ENCODE measurements at places on chromosomes 11 and 22. TPM values are rescaled to one million over a fixed set of nuclear protein-coding genes. Genes with fewer than 3 reads are reported as not detected.

DNA sequence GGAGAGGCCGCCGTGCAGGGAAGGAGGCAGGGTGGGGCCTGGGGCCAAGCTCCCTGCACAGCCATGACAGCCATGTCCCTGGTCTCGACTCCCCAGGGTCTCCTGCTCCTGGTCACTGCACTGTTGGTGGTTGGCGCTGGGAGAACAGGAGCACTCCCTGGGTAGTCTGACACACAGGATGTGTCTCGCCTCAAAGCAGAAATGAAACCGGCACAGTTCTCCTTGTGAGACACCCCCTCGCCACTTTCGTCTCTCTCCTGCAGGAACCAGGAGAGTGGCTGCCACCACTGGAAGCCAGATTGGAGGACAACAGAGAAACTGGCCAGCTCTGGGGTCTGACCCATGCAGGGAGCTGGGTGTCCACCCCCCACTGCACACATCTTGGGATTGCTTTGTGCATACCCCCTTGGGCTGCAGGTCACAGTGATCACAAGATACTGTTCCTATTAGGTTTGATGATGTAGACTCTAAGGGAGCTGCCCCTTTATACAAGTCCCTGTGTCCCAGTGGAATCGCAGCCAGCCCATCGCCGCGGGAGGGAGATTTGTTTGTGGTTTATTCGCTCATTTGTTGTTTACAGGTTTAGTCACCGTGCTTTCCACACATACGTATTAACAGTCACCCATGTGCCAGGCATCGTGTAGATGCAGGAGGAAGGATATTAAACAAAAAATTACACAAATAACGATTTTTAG lies 27.0 kb upstream of the YWHAH start:
- H3K27me3 ChIP-seq = no peaks in the 10 kb centered on the region
- no peak overlapping the region for H3K27ac ChIP-seq
- H3K4me1 ChIP-seq = no peaks in the 10 kb centered on the region
- H3K4me3 ChIP-seq = no peak overlapping the region
- H3K36me3 ChIP-seq = no peaks in the 10 kb centered on the region

- H3K4me3 ChIP-seq = no peak overlapping the region
- no peak overlapping the region for H3K27ac ChIP-seq
- H3K4me1 ChIP-seq = peaks cover 11% of the 10 kb centered on the region
- no peaks in the 10 kb centered on the region for H3K36me3 ChIP-seq
- DNase-seq = no peak
These were observed 227.2 kb upstream of the BLID start for GRCh38 chr11:122343210-122343609.

GRCh38 chr11:12694183-12694531 lies 19.9 kb downstream of the TEAD1 start:
- peak overlapping the region; percentile 96 for H3K27ac ChIP-seq
- DNase-seq = no peak
- peaks cover 43% of the 10 kb centered on the region for H3K4me1 ChIP-seq

GRCh38 chr11:70400643-70401042 lies 2.3 kb downstream of the CTTN start:
- no peak for DNase-seq
- H3K27me3 ChIP-seq = no peaks in the 10 kb centered on the region
- H3K36me3 ChIP-seq = peaks cover 2% of the 10 kb centered on the region
- H3K27ac ChIP-seq = peak overlapping the region; percentile 95

DNA sequence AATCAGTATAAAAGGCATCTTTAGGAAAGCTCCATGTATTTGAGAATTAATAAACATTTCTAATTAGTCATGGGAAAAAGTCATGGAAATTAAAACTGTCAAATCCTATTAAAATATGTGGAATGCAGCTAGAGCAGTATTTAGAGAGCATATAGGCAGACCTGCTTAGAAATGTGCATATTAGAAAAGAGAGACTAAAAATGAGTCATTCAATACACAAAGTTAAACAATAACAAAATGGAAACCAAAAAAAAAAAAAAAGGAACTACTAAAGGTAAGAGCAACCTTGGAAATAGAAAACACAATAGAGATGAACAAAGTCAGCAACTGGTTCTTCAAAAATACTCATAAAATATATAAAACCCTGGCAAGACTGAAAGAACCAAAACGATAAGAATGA lies 59.7 kb upstream of the RASSF10 start:
- H3K27me3 ChIP-seq = no peaks in the 10 kb centered on the region
- DNase-seq = no peak
- H3K27ac ChIP-seq = no peak overlapping the region
- H3K36me3 ChIP-seq = no peaks in the 10 kb centered on the region
- no peak overlapping the region for H3K4me3 ChIP-seq

DNA sequence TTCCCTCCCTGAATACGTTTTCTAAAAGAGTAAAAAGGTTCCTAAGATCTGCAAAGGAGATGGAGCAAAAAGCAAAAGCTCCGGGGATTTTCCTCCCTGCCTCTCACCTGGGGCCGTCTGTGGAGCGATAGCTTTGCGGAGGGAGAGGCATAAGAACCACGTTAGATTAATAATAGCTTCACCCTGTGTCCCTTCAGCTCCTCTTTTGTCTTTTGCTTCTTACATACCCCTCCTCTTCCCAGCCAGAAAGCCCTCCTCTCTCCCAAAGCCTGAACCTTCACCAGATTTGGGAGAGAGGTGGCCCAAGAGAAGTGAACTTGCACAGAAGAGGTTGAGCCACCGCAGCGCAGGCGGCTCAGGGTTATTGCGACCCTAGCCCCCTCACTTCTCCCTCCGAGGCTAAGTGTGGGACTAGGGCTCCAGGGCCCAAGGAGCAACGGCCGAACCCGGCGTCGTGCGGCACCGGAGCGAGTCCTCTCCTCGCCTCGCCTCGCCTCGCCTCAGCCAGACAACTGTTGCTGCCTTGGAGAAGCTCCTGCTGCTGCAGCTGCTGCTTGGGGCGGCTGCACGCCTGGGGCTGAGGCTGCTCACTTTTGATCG lies 97.6 kb upstream of the HSD17B12 start:
- no peak for DNase-seq
- no peaks in the 10 kb centered on the region for H3K36me3 ChIP-seq
- H3K27ac ChIP-seq = no peak overlapping the region
- H3K4me1 ChIP-seq = no peaks in the 10 kb centered on the region
- H3K27me3 ChIP-seq = peaks cover 57% of the 10 kb centered on the region

GRCh38 chr11:64752175-64752970 lies 7.4 kb downstream of the PYGM start:
- H3K4me1 ChIP-seq = no peaks in the 10 kb centered on the region
- no peaks in the 10 kb centered on the region for H3K36me3 ChIP-seq
- no peaks in the 10 kb centered on the region for H3K27me3 ChIP-seq
- no peak overlapping the region for H3K27ac ChIP-seq
- no peak for DNase-seq

DNA sequence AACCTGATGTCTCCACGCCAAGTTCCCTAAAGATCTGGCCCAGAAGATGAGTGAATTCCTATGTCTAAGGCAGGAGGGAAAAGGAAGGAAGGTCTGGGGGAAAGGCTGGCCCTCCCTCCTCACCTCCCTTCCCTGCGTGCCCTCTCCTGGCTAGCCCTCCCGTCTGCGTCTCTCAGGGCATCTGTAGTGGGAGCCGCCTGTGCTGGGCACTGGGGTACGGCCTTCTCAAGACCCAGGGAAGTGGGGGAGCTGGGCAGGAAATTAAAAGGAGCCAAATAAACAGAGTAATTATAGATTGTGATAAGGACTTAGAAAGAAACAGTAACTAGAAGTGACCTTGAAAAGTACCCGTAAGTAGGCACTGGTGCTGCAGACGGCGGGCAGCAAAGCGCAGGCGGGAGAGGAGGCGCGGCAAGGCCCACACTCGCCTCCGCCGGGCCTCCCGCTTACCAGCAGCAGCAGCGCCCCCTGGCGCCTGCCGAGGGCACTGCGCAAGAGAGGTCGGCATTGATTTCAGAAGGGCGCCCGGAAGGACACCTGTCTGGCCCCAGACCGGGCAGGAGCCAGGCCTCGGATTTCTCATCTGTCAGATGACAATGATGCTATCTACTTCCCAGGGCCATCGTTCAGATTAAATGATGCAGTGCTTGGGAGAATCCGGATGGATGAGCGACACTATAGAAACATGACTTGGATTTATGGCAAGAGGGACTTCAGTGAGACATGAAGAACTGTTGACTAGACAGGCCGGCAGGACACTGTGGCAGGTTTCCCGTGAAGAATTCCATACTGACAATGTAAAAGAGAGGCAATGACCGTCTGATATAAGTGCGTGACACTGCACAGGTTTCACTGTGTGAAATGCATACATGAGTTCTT lies 7.3 kb downstream of the KCNJ1 start:
- H3K27me3 ChIP-seq = peaks cover 8% of the 10 kb centered on the region
- H3K4me3 ChIP-seq = no peak overlapping the region

DNA sequence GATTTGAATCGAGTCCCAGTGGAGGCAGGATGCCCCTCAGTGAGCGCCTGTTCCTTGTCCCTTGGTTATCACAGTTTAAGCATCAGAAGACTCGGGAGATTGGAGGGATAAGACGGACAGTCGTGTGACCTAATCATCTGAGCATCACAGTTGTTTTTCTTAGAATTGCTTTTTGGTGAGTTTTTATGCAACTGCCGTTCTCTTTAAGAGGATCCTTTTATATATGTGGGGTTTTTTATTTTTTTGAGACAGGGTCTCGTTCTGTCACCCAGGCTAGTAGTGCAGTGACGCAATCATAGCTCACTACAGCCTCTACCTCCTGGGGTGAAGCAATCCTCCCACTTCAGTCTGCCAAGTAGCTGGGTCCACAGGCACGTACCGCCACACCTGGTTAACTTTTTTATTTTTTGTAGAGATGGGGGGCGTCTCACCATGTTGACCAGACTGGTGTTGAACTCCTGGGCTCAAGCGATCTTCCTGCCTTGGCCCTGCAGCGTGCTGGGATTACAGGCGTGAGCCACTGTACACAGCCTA lies 16.5 kb downstream of the NUP50 start:
- H3K4me3 ChIP-seq = no peak overlapping the region
- DNase-seq = no peak
- no peaks in the 10 kb centered on the region for H3K27me3 ChIP-seq
- H3K4me1 ChIP-seq = no peaks in the 10 kb centered on the region
- peaks cover 16% of the 10 kb centered on the region for H3K36me3 ChIP-seq
- no peak overlapping the region for H3K27ac ChIP-seq

DNA sequence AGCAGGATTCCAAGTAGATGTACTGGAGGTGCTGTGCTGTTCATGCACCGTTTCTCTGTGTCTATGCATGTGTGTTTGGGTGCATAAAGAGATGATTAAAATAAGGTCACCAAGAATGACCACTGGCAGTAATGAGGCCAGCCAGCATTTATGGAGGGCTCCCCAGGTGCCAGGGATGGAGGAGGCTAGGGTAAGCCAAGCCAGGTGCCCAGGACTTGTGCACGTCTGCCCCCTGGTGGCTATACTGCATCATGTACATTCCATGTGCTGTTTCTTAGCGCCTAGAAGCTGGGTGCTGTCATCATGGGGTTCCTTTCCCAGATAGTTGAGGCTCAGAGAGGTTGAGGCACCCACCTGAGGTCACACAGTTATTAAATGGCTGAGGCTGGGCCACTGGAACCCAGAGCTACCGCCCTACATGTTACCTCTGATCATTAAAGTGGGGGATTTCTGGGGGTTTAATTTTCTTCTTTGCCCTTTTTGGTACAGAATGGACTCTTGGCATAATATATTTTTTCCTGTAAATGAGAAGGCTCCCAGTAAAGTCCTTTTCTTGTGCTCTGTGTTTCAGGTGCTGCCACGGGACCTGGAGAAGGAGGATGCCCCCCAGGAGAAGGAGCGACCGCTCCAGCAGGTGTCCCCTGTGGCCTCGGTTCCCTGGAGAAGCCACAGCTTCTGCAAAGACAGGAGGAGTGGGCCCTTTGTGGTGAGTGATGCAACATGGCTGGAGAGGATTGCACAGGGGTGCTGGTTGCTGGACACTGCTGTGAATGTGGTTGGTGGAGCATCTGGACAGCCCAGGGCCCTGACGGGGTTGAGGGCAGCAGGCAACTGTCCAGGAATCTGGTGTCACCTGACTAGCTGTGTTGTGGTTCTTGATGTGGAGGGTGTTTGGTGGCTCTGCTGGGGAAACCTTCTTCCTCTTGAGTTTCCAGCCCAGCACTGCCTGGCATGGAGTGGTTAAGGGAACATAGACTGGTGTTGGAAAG lies 96.4 kb downstream of the KIAA1671 start:
- peak; percentile 36 for DNase-seq
- no peaks in the 10 kb centered on the region for H3K36me3 ChIP-seq
- H3K4me1 ChIP-seq = no peaks in the 10 kb centered on the region

GRCh38 chr11:20873054-20873453 lies 203.7 kb downstream of the NELL1 start:
- H3K36me3 ChIP-seq = no peaks in the 10 kb centered on the region
- no peak overlapping the region for H3K4me3 ChIP-seq
- no peaks in the 10 kb centered on the region for H3K27me3 ChIP-seq
- H3K27ac ChIP-seq = no peak overlapping the region

GRCh38 chr11:70018816-70019215 lies 59.3 kb upstream of the ANO1 start:
- no peaks in the 10 kb centered on the region for H3K36me3 ChIP-seq
- H3K4me3 ChIP-seq = no peak overlapping the region
- H3K27ac ChIP-seq = no peak overlapping the region
- H3K27me3 ChIP-seq = no peaks in the 10 kb centered on the region
- peaks cover 3% of the 10 kb centered on the region for H3K4me1 ChIP-seq
- DNase-seq = no peak

GRCh38 chr11:92880381-92880780 lies 89.1 kb upstream of the MTNR1B start:
- peak; percentile 83 for DNase-seq
- no peaks in the 10 kb centered on the region for H3K4me1 ChIP-seq
- H3K36me3 ChIP-seq = no peaks in the 10 kb centered on the region
- no peak overlapping the region for H3K4me3 ChIP-seq
- no peak overlapping the region for H3K27ac ChIP-seq

DNA sequence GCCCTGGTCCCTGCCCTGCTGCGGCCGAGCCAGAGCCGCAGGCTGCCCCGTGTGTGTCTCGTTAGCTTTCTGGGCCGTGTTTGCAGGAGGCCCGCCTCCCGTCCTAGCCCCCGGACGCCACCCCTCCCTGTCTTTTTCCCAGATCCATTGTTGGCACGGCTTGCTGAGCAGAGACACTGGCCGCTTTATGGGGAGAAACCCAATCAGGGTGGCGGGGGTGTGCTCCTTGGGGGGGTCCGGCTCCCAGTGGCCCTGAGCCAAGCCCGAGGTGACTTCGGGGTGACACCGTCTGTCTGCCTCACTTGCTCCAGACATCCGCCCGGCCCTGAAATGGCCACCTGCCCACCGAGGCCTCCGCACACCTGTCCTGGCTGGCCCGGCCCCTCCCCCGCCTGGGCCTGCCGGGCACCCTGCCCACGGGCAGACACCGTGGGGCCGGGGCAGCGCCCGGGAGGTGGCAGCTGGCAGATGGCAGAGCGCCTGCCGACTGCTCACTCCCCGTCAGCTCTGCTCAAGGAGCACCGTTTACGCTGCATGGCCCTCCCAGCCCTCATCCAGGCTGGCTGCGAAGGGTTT lies 43.1 kb upstream of the PPARA start:
- no peak overlapping the region for H3K4me3 ChIP-seq
- H3K4me1 ChIP-seq = peaks cover 71% of the 10 kb centered on the region
- H3K27ac ChIP-seq = peak overlapping the region; percentile 51
- no peak for DNase-seq
- H3K36me3 ChIP-seq = peaks cover 81% of the 10 kb centered on the region

Gene TCN1
- total RNA-seq = not detected

GRCh38 chr11:92978271-92979111 lies 9.0 kb downstream of the MTNR1B start:
- peak; percentile 11 for DNase-seq
